ENCODE measurements at places on chromosomes 5 and 9.
A peak's percentile ranks its signal among the peaks of the same experiment; 100 is the strongest.

GRCh38 chr5:131021646-131022045 is 143.4 kb downstream of the HINT1 start:
- DNase-seq, result no peak

DNA sequence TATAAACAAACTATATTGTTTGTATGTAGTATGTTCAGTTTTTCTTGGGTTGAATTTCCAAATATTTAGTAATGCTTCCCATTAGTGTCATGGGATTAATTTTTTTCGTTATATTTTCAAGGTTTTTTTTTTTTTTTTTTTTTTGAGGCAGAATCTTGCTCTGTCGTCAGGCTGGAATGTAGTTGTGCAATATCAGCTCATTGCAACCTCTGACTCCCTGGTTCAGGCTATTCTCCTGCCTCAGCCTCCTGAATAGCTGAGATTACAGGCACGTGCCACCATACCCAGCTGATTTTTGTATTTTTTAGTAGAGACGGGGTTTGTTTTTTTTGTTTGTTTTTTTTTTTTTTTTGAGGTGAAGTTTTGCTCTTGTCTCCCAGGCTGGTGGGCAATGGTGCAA is 10.6 kb downstream of the DDX46 start:
- DNase-seq, result no peak

- peak; percentile 94 for DNase-seq
Observed at GRCh38 chr5:32504989-32505596, 60.6 kb upstream of the ZFR start.

- DNase-seq, result peak; percentile 90
Observed at GRCh38 chr5:151895660-151896030, 29.0 kb downstream of the GLRA1 start.

DNA sequence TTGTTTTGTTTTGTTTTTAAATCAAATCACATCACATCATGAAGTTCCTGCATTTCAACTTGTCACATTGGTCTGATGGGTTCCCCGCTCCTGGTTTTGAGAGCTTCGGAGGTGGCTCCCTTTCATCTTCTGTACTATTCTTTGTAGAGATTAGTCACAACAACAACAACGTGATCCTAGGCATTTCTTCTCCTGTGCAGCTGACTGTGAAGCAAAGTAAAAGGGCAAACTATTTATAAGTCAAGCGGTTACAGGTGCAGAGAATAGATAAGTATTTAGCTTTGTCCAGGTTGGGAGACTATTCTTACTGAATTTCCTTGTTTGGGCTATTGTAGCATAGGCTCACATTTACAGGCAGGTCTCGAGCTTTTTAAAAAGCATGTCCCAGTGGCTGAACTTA is 197.7 kb upstream of the CDKN2B start:
- no peak for DNase-seq

DNA sequence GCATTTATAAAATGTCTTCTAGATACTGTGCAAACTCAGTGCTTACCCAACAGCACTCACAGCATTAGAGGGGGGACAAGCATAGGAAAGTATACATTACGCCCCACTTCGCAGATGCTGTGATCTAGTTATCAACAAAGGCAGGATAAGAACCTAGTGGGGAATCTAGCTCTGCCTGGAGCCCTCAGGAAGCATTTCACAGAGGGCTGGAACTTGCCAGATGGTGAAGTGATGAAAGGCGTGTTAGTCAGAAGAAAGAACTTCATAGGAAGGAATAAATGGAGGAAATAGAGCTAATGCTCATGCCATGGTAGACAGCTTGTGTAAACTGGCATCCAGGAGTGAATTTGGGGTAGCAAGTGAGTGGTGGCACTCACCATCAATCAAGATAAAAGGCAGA is 25.8 kb downstream of the DIRAS2 start:
- no peak for DNase-seq

DNA sequence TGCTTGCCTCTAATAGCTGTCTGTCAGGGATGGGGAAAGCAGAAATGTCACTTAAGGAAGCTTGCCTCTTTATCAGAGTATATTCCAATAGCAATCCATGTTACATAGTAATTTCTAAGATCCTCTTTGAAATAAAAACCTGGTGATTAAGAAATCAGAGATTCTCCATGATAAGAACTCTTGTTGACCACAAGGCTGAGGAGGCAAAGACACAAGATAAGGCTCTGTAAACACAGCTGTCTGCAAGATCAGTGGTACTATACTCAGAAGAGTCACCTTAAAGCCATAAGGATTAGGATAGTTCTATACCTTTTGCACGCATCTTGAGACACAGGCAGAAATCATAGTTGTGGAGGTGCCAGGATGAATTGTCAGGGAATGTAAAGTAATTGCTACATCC is 40.3 kb downstream of the HEXB start:
- no peak for DNase-seq

- peak; percentile 69 for DNase-seq
Observed at GRCh38 chr9:109311286-109311685, 9.6 kb downstream of the EPB41L4B start.

DNA sequence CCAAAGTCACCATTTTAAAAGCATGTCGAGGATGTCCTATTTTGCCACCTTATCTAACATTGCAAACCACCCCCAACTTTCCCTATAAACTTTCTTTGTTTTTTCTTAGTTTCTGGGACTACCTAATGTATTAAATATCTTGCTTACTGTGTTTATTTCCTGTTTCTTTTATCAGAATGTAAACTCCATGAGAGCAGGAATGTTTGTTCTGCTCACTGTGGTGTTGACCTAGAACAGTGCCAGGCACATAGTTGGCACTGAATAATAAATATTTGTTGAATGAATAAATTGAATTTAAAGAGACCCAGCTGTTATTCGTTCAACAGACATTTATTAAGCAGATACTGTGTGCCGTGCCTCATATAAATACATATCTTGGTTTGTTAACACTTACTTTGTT is 35.2 kb downstream of the MACIR start:
- DNase-seq, result no peak

DNA sequence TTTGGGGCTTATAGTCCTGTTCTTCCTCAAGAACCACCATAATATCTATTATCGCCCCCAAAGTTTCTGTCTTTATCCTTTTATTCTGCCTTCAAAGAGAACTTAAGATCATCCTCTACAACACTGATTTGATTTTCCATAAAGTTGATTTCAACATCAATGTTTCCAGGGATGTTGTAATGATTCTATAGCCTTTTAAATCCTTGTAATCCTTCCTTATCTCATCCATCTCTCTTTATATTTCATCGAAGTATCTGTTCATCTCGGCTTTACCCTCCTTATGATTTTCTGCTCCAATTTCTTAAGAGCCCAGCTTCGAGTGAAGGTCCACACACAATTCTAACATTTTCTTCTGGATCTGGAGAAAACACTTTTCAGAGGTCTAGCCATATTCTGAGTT is 218.4 kb downstream of the CDK5RAP2 start:
- DNase-seq, result no peak

- DNase-seq, result no peak
Observed at GRCh38 chr9:2413160-2413805, 208.3 kb upstream of the VLDLR start.

Measured in myocyte (in vitro differentiated cells).